Stimulated activated CD4-positive, alpha-beta T cell treated with anti-CD3 and anti-CD28 coated beads, Interleukin-1b, Interleukin-23, amount 100 ng/mL, for 4 hours (primary cell): ENCODE measurements at places on chromosomes 7 and 10.

- no peak for DNase-seq
Measured at GRCh38 chr7:133690740-133691139, 436.4 kb upstream of the LRGUK start.

DNA sequence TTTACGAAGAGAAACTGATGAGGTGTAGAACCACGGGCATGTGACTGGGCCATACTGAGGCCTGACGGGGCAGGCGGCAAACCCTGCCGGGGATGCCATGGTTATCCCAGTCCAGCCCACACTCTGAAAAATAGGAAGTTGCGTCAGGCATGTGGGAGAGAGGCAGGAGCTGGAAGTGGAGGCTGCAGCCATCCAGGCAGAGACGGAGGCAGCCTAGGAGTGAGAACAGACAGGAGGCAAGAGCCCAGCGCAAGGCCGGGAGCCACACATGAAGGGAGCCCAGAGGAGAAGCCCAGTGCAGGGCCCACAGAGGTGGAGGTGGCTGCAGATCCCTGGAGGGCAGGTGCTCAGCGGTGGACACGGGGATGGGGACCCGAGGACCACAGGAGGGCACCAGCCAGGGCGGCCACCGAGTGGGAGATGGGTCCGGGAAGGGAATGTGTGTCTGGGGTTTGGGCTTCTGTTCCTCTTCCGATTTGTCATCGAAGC lies 175.2 kb upstream of the PPP2R2D start:
- no peak for DNase-seq

DNA sequence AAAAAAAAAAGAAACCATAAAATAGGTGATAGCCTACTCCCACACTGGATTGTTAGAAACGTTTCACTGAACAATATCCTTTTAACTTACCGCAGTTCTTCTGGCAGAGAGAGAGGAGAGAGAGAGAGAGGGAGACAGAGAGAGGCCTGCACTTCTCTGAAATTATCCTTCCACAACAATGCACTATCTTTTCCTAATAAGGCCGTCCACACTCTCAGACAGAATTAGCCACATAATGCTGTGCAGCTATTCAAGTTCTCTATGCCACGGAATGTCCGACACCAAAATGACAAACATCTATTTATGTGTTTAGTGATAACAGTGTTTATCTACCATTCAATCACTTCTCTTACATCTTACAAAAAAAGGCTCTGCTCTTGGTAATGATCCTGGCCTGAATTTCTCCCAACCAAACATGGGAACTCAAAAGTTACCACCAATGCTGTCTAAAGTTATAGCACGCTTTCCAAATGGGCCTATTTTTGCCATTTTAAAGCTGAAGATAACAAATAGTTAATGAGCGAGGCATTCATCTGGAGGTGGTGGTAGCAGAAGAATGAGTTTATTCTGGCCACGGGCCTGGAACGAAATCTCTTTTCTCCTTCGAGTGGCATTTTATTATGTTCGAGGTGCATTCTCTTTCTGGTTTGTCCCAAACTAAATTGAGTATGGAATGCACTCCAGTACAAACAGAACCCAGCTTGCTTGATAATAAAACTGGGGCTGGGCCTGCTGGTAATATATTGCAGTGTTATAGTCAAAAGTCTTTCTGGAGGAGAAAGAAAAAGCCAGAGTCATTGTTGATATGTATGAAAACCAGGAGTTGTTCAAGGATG lies 160.2 kb upstream of the SVIL start:
- no peak for DNase-seq

DNA sequence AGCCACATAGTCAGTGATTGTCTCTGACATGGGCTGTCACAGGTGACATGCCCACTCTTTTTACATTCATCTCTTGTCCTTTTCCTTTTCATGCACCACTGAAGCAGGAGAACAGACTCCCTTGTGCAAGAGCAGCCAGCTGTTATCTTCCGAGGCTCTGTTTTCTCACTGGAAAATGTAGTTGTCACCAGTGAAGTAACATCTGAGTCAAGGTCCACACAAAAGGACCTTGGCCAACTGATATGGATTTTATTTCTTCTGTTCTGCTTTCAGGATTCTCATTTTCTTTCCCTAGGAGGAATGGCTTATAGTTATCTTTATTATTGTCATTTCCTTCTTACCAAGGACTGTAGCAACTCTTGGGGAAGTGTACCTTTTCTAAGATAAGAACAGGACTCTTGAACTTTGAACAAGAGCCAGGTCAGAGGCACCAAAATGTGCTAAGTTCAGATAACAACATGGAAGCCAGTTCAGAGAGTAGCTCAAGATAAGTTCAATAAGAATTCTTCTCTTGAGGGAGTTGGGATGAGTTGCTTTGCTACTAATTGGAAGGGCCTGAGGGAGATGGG lies 22.7 kb downstream of the AVPI1 start:
- no peak for DNase-seq

DNA sequence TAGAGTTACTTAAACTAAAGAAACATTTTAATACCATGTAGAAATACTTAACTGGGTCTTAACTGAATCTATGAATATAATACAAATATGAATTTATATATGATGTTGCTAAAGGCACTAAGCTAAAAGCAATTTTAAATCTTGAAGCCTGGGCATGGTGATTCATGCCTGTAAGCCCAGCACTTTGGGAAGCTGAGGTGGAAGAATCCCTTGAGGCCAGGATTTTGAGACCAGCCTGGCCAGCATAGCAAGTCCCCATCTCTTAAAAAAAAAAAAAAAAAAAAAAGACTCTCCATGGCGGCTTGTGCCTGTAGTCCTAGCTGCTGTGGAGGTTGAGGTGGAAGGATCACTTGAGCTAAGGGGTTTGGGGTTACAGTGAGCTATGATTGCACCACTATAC lies 95.3 kb downstream of the CCSER2 start:
- no peak for DNase-seq

GRCh38 chr10:86152911-86153310 lies 213.7 kb downstream of the GRID1 start:
- no peak for DNase-seq
